ENCODE measurements at places on chromosomes 6 and 20.

DNA sequence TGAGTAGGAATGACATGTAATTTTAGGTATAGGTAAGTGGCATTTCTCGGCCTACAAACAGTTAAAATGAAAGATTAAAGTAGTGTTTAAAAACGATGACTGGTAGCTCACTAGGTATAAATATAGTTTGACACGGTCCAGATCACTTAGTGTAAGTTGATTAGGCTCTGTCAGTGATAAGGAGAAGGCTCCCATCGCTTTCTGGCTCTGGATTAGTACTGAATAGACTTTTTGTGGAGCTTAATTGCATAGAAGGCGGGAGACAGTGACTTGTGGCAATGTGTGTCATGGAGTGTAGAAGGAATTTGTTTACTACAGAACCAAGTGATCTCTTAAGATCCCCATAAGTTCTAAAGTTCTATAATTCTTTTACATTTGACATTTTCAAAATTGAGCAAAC lies 6.7 kb downstream of the PYGB start:
- DNase-seq, result no peak

DNA sequence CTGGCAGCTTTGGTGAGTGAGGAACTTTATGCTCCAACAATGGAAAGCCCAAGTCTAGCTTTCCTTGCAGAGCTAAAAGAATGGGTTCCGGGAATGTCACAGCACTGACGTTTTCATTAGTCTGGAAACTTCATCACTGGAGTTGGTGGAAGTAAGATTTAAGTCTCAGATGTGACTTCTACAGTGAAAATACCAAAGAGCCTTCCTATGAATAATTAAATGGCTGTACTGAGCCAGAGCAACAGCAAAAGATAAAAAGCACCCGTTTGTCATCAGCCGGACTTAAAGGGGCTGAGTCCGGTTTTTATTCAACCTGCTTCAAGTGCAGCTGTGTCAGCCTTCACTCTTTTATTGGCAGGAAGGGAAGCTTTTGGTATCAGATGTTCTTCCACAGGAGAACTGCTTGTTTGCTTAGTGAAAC lies 46.5 kb upstream of the SHLD1 start:
- DNase-seq, result no peak

- DNase-seq, result no peak
Measured at GRCh38 chr20:8809107-8809953, 259.6 kb upstream of the PLCB4 start.

DNA sequence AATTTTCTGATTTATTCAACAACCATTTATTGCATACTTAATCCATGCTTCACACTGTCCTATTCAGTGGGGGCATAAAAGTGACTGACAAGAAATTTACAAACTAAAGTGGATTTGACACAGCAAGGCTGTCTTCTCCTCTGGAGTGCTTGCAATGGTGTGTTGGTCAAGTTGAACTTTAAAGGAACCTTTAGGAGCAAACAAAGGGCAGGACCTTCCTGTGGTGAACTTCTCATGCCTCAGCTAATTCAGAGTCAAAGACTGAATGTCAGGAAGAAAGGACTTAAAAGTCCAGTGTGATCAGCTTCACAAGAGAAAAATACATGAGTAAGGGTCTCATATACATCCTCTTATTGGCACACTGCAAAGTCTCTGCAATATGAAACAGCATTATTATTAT lies 60.8 kb upstream of the TENT5A start:
- no peak for DNase-seq

GRCh38 chr6:31715022-31715958 lies at the start of gene LY6G6D:
Gene LY6G6D (plus strand): TSS chr6:31715348. CDS start chr6:31715356, 8 bp downstream.
- no peak for DNase-seq

DNA sequence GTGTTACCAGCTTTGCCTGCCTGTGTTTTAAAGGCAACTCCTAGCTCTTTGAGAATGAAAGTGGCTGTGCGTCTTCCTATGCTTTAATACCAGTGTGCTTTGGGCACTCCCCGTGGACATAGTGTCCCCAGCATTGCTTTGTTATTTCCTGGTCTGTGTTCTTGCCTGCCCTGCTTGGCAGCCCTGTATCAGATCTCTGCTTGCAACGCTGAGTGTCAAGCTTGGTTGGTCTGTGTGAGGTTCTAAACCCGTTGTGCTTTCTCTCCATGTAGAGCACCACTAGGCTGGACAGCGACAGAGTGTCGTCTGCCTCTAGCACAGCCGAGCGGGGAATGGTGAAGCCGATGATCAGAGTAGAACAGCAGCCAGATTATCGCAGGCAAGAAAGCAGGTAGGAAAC lies 80.2 kb downstream of the AFDN start:
- no peak for DNase-seq
